ENCODE measurements at places on chromosomes 4 and X. TPM values are rescaled to one million over a fixed set of nuclear protein-coding genes. Genes with fewer than 3 reads are reported as not detected.
A peak's percentile ranks its signal among the peaks of the same experiment; 100 is the strongest.

- DNase-seq, result no peak
Measured at GRCh38 chr4:122450847-122451246, 5.7 kb downstream of the IL2 start.

- no peak for DNase-seq
Measured at GRCh38 chrX:108029928-108030711, 14.7 kb upstream of the VSIG1 start.

- no peak for DNase-seq
Measured at GRCh38 chr4:40750461-40751258, 905 bp downstream of the NSUN7 start.

DNA sequence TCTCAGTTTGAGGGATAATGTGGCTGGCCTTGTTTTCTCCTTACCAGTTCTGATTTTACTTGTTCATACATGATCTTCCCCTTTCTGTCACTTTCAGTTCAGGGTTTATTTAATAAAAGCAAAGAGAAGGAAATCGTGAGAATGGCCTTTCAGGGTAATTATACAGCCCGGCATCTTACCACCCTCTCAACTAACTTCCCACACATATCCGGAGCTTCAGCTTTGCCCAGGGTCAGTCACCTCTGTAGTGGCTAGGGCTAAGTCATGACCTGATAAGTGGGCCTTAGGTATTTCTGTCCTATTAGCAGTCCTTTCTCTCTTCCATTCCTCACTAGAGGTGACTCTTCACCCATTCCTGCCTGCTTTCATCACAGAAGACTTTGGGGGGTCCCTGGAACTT lies 15.8 kb downstream of the TRPC5 start:
- DNase-seq, result no peak

- no peak for DNase-seq
Measured at GRCh38 chr4:89303177-89303576, 4.4 kb downstream of the GPRIN3 start.

DNA sequence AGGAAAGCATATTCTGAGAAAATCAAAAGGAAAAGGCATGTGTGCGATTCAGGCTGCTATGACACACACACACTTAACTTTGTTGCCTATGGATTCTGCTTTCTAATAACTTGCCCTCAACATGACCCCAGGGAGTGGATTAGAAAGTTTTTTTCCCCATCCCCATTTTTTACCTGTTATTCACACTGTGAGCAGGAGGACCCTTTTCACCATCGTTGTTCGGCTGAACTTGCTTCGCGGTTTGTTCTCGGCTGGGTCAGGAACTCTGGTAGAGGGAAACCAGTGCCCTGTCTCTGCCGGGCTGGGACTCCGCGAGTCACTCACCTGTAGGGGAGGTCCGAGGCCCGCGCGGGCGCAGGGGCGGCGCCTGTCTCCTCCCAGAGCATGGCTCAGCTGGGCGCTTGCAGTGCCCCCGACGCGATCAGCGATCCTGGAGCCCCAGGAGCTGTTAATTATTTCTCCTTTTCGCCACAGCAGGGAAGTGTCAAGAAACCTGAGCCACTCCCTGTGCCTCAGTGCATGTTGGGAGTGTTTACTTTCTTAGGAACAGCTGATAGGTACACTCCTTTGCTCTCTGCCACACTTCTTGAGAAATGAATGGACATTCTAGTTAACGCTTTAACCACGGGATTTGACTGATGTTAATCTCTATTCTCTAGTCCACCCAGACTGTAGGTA lies at the start of gene RASSF6:
Gene RASSF6 (minus strand): TSS at position 322 of the 678 bp plus-strand sequence. CDS start 8,641 bp downstream, outside the sequence.
- DNase-seq, result no peak

DNA sequence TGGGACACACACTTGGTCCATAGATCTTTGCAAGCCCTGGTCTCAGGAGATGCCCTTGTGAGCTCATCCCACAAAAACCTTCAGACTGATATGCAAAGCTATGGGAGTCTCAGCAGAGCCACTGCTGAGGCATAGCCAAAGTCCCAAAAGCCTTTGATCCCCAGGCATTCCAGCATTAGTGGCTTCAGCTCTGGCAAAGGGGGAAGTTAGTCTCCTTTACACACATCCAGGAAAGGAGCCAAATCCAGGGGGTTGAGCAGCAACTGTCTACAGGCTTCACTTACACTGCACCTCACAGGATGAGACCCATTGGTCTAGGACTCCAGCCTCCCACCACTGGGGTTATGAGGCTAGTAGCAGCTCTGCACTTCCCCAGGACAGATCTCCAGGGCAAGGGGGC lies 14.0 kb downstream of the PF4 start:
- DNase-seq, result no peak

DNA sequence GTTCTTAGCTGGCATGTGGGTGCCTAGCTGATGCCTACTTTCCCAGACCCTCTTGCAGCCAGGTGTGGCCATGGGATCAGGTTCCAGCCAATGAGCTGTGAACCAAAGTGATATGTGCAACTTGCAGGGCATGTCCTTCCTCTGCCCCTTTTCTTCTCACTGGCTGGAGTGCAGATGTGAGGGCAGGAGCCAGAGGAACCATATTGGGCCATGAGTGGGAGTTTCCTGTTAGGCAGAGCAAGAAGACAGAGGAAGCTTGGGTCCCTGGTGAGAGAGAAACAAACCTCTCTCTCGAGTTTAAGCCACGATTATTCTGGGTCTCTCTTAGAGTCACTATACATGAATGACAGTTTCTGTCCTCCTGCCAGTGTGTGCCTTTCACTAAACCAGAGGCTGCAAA lies 120.4 kb upstream of the STX18 start:
- DNase-seq, result no peak

DNA sequence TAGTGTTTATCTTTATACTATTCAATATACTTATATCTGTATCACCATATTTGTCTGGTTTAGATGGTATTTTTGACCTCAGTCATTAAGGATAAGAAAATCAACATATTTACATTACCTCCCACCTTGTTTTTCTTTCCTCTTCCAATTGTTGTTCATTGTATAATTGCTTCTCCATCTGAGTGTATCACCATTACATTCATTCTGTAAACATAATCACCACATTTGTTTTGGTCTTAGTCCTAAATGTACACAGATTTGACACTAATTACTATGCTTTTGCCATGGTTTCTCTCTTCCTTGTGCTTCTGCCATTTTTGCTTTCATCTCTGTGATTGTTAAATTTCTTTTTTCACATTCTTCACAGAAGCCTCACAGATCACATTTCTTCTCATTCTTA lies 12.7 kb downstream of the ARMCX6 start:
- DNase-seq, result no peak

DNA sequence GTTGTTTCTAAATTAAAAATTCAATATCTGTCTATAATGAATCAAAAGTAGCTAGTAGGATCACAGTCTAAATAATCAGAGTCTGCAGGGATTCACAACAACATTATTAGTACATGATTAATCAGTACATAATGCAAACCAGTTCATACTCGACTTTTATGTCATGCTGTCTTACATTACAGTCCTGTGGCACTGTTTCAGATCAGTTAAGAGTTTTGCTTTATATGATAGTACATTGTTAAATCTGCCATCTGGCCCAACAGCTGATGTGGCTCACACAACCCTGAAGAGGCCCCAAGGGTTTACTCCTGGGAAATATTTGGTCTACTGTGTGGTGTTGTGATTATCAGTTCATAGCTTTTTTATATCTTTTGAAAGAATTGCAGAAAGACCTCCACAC lies 247.1 kb upstream of the ETNPPL start:
- no peak for DNase-seq

GRCh38 chr4:168449719-168450452 lies 30.4 kb downstream of the DDX60L start:
- no peak for DNase-seq

DNA sequence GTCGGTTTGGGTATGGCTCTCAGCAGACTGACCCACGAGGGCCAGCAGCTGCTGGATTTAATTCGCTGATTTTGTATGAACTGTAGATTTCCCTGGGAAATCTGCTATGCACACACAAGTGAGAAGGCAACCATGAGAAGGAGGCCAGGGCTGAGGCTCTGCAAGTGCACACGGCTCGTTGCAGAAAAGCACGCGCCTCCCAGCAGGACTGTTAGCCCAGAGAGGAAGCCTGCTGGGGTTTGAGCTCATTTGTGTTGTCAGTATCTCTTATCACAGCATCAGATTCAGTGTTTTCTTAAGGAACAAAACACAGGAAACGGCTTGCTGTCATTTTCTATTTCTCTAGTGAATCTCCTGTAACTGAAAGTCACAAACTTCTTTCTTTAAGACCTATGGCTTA lies 296.2 kb upstream of the FAT1 start:
- DNase-seq, result no peak

DNA sequence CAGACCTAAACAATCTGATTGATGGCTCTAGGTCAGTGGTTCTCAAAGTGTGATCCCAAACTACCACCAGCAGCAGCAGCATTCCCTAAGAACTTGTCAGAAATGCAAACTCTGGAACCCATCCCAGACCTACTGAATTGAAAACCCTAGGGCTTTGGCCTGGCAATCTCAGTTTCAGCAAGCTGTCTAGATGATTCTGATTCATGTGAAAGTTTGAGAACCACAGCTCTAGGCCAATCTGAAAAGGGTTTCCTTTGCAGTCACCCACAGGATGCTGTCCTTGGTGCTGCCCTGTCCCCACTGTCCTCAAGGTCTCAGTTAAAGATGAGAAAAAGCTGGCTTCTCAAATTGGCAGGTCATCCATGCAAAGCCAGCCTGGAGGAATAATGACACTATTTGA lies 34.8 kb downstream of the SMPX start:
- peak; percentile 5 for DNase-seq

GRCh38 chrX:3450881-3451570 lies 104.6 kb upstream of the MXRA5 start:
- no peak for DNase-seq

DNA sequence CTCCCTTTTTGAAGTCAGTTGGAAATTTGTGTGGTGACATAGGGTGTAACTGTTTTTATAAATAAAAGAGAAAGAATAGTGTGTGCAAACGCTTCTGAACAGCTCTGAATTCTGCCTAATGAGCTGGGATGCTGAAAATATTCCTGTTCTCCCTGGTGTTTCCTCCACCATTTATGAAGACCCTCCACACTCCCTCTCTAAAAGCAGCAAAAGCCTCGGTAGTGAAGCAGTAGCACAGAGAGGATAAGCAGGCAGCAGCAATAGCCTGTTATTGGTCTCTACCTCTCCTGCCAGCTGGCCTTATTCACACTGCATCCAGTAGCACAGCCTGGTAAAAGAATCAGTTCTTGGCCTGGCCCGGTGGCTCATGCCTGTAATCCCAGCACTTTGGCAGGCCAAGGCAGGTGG lies 406.1 kb downstream of the IQCM start:
- no peak for DNase-seq

DNA sequence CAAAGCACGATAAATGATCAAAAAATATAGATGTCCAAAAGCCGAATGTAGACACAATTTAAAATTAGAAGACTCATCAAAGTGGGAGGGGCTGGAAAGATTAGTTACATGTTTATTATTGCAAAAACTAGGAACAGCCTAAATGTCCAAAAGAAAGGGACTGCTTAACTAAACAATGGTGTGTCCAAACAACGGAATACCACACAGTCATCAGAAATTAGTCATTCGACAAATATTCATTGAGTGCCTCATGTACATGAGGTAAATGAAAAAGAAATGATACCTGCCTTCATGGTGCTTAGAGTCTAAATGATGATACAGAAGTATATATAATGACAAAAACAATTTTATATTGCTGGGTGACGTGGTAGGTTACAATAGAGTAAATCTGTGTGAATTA lies 139.7 kb downstream of the MAML3 start:
- DNase-seq, result no peak

DNA sequence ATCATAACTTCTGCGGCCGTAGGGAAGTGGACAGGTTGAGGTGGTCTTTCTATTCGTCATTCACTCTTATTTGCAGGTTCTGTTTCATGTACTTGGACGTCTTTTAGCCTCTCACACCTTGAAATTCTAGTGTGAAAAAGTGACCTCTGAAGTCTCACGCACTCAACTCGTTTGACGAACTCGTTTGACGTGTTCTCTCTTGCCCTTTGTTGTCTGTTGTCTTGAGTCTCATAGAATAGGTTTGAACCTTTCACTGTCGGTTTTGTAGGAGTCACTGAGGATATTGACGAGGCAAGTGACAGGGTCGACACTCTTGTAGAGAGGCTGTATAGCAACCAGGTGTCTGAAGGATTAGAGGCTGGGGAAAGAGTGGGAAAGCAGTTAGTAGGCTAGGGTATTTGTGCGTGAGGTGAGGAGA lies 1.1 kb upstream of the PGRMC2 start:
- peak; percentile 58 for DNase-seq

DNA sequence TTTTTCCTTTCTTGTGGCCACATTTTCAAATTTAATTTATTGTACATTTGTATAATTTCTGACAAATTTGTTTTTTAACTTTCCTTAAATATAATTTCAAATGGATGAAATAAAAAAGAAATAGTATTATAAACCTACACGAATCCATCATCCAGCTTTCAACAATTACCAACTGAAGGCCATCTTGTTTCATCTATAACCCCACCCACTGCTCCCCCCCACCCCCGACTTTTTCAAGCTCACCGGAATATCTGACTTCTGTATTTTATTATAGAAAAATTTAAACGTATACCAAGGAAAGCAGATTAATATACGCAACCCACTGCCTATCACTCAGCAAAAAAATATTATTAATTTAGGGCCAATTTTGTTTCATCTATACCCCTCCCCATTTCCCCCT lies 1.1 kb downstream of the MORF4L2 start:
- no peak for DNase-seq

- no peak for DNase-seq
Measured at GRCh38 chr4:80150387-80151180, 46.7 kb upstream of the PRDM8 start.

GRCh38 chr4:169259271-169259670 lies 11.5 kb downstream of the SH3RF1 start:
- no peak for DNase-seq

DNA sequence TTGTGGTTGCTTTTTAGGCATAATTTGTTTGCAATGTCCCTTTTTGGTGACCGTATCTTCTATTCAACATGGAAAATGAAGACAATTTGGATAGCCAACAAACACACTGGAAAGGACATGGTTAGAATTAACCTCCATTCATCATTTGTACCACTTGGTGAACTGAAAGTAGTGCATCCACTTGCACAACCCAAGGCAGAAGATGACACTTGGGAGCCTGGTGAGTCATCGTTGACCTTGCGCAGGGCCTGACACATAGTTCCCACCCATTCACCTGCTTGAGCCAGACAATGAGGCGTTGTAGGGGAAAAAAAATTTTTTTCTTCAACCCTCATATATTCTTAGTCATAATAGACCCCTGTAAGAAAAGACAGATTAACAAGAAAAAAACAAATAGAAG lies 32.4 kb downstream of the EGF start:
- no peak for DNase-seq

GRCh38 chr4:185708348-185708747 lies 103.6 kb downstream of the SORBS2 start:
- no peak for DNase-seq

The TRIM75 gene
- total RNA-seq, result not detected

The MAGEA2B gene
- total RNA-seq, result not detected

The PKD2 gene
- total RNA-seq, result 27.7 TPM

The WAS gene
- 52.0 TPM for total RNA-seq

The NKX3-2 gene
- not detected for total RNA-seq

The NUDT11 gene
- 9.4 TPM for total RNA-seq

The ARHGAP4 gene
- 242 TPM for total RNA-seq
